ENCODE measurements at places on chromosomes 7 and 10.

DNA sequence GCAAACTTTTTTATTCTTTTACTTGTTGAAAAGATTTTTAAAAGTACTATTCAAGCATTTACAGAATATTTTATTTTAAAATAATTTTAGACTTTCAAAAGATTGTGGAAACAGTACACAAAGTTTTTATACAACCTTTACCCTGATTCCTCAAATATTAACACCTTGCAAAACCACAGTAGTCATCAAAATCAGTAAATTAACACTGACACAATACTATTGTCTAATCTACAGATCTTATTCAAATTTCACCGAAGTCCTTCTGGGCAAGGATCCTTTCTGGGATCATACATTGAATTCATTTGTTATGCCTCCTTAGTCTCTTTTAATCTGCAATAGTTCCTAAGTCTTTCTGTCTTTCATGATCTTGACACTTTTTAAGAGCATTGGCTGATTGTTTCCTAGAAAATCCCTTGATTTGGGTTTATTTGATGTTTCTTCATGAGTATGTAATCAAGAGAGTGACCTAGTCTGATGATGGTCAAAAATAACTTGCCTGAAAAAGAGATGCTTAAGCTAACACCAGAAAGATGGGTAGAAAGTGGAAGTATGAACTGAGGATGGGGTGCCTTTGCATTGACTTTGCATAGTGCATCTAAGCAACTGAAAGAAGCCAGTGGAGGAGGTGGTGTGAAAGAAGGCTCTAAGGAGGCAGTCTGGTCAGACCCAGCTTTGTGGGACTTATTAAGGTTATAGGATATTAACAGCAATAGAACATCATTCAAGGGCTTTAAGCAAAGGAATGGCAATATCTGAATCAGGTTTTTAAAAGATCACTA lies 9.7 kb downstream of the STAMBPL1 start:
- DNase-seq = no peak

DNA sequence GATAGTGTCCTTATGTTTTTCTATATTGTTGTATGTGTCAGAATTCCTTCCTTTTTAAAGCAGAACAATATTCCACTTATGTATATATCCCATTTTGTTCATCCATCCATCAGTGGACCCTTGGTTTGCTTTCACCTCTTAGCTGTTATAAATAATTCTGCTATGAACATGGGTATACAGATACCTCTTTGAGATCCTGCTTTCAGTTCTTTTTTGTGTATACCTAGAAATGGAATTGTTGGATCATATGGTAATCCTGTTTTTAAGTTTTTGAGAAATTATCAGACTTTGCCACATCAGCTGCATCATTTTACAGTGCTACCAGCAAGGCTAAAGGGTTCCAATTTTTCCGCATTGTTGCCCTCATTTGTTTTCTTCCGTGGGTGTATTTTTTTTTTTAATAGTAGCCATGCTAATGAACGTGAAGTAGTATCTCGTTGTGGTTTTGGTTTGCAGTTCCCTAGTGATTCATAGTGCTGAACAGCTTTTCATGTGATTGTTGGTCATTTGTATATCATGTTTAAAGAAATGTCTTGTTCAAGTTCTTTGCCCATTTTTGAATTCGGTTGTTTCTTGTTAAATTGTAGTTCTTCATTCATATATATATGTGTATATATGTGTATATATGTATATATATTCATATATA lies 87.8 kb downstream of the LCOR start:
- no peak for DNase-seq

- no peak for DNase-seq
Measured at GRCh38 chr7:133983685-133984419, 143.3 kb upstream of the LRGUK start.

- DNase-seq = no peak
Measured at GRCh38 chr7:132004529-132004928, 448.1 kb upstream of the PODXL start.

GRCh38 chr7:157558516-157558874 lies 221.7 kb downstream of the DNAJB6 start:
- DNase-seq = no peak

DNA sequence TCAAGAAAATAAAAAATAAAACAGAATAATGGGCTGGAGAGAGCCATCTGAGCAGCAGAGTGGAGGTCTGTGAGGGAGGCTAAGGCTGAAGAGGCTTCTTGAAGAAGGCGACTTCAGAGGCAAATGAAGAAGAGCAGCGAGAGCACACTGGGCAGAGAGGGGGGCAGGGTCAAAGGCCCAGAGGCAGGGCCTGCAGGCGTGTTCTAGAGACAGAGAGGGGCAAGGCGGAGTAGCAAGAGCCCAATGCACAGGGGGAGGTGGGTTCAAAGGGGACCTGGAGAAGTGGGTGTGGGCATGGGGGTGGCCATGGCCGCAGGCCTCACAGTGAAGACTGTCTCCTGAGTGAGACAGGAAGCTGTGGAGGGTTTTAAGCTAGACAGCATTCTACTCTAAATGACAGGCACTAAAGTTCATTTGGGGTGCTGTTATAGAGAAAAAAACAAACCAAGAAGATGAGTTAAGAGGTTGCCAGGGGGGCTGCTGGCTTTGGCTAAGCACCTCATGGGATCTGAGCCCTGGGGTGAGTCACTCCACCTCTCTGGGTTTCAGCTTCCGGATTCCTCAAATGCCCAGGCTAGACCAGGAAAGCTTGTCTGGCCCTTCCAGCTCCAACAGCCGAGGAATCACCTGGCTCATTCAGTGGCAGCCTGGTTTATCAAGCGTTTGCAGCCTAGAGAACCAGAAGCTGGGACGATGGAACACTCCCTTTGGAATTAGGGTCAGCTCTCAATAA lies 81.7 kb downstream of the DLG5 start:
- DNase-seq = peak; percentile 97

GRCh38 chr7:25351761-25352160 lies 123.5 kb upstream of the NPVF start:
- DNase-seq = no peak

- DNase-seq = peak; percentile 71
Measured at GRCh38 chr7:91082852-91083495, 181.3 kb upstream of the FZD1 start.

- no peak for DNase-seq
Measured at GRCh38 chr10:97650726-97651125, 10.3 kb downstream of the PI4K2A start.

- DNase-seq = no peak
Measured at GRCh38 chr7:66182920-66183319, 22.2 kb upstream of the TPST1 start.

DNA sequence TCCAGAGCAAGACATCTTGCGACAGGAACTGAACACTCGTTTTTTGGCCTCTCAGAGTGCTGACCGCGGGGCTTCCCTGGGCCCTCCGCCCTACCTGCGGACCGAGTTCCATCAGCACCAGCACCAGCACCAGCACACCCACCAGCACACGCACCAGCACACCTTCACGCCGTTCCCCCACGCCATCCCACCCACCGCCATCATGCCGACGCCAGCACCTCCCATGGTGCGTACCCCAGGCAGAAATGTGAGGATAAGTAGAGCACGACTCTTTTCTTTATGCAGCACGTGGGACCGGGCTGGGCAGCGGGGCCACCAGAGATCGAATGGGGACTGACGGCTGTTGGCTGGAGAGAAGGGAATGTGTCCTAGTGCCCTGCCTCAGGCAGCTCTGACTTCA lies 365.8 kb upstream of the GALNT17 start:
- DNase-seq = no peak

- no peak for DNase-seq
Measured at GRCh38 chr10:29205787-29206186, 83.1 kb upstream of the LYZL1 start.

DNA sequence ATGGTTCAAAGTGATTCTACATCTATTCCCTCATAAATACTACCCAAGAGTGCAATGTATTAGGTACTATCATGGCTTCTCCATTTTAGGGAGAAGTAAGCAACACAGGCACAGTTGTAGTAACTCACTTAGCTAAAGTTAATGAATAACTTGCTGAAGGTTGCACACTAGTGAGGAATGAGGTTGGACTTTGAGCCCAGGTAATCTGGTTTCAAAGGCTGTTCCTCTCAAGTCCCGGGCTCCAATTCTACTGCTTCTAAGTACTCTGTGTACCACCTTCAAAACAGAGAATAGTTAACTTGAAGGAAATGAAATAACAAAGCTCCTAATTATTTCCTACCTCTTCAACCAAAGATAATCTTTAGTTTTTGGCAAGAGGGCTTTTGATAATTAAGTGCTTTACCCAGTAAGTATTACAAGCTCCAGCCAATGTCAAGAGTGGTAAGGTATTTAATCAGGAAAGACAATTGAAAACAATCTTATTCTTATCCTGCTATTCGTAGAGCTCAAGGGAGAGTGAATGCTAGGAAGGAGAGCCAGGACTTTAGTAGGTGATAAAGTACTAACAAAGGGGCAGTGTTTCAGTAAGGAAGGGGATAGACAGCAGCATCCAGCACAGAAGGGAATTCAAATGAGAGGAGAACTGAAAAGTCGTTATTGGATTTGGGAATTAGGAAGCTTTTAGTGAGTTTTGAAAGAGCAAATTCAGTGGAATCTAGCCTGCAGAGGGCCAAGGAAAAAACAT lies 158.2 kb upstream of the PTPRZ1 start:
- no peak for DNase-seq

DNA sequence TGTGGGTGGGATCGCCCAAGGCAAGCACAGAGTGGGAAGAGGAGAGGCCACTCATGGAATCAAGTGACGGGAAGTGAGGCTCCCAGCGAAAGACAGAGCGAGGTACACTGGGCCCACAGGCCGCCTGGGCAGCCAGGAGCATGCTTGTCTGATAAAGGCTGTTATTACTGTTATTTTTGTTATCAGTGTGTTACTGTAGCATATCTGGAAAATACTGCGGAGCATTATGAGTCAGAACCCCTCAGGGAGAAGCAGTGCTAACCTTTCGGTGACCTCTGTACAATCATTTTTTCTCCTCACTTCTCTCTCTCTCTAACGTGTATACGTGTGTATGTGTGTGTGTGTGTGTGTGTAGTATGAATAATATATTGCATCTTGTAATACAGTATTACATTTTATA lies 3.8 kb upstream of the TCERG1L start:
- DNase-seq = no peak

DNA sequence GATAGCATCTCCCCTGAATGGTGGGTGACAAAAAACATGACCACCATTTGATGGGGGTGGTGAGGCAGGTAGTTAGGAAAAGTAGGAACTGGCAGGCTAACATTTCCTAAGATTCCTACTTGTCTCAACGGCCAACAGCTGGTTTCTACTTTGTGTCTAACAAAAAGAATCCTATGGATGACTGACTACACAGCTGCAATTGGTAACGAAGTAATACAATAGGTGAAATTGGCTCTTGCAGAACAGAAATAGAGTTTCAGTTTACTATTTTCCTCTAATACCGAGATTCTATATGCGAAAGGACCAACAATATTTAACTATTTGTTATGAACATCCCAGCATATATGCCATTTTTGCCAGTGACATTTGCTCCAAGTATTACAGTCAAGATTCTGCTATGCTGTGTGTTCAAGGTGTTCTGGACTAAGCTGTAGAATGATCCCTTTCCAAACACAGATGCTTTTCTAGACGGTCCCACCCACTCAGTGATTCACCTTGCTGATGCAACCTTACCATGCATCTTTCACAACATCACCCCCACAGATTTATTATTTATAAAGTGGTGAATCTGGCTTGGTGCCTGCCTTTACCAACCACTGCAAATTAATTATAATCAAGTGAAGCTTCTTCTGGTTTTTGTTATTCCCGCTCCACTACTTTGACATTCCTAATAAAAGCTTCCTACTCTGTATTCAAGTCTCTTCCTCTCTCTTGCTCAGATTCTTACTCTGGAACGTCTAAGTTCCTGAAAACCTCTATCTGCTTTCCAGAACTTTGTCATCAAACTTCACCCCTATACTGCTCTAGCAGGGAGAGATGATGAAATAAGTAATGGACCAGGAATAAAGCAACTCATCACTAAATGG lies 16.8 kb downstream of the BBIP1 start:
- peak; percentile 19 for DNase-seq

DNA sequence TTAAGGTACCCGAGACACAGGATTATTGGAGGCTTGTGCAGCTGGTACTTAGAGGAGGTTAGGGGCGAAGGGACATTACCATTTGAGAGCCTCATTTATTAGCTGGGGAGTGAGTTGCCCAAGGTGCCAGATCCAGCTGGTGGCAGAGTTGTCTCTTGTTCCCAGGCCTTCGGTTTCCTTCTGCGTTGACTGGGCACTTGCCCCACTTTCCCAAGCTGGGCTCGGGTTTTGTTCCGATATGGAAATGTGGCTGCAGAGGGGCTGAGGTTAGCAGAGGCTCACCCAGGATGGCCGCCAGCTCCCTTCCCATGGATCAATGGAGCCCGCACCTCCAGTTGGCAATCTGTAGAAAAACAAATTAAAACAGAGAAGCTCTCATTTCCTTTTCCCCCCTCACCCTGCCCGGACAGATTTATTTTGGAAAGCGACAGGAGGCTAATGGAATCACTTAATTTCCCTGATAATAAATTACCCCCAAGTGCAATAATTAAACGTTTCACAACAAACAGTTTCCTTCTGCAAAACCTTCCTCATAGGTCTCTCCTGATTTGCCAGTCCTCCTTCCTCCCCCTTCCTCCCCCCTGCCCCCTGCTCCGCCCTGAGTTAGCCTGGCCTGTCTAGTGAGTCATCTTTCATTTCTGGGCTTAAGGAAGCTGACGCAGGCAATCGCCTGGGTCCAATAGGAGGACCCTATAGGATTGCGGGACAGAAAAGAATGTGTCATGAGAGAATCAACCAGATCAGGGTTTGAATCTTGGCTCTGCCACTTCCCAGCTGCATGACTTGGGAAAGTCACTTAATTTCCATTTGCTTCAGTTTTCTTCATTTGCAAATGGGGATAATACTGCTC lies 51.7 kb downstream of the ADRA2A start:
- peak; percentile 75 for DNase-seq

DNA sequence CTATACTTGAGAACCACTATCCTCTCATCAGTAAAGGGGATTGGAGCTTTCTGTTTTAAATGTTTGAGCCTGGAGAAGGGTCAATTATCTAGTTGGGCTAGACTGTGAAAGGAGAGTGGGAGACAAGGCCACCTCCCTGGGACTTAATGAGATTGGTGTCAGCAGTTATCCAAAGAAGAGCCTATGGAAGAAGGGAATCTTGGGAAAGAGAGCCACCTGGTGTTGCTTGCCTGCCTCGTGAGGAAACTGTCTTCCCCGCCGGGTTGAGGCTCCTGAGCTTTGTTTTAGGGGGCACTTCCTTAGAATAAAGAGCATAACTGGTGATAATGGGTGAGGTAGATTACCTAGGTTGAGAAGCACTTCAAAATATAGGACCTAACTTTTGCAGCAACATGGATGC lies 32.0 kb upstream of the ABCB4 start:
- no peak for DNase-seq

Measured in ACHN (cell line).